RPMI7951 (cell line): ENCODE measurements at places on chromosomes 5 and 9. TPM values are rescaled to one million over a fixed set of nuclear protein-coding genes. Genes with fewer than 3 reads are reported as not detected.

DNA sequence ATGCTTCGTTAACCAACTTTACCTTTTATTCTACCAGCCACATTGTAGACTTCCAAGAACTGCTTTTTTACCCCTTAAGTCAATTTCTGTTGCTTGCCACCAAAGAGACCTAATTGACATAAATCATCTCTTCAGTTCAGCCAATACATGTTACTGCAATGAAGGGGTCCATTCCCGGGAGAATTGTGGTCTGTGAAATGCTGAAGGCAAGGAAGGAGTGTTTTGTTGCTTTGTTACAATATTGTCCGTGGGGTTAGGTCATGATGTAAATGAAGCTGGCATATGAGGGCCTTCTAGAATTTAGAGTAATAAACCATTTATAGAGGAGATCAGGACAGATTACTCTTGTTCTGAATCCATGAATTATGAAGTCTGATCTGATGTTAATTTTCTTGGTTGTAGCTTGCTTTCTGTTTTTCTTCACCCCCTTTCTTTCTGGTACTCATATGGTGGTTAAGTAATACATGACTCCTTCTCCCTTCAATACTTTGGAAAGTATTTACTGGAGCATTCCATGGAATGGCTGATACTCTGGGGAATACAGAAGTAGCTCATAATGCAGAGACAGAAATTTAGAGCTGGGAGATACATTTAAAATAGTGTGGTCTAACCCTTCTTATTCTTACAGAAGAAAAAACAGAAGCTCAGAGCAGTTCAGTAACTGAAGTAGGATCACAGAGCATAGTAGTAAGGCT lies 297.0 kb upstream of the CLINT1 start:
- no peak for DNase-seq

DNA sequence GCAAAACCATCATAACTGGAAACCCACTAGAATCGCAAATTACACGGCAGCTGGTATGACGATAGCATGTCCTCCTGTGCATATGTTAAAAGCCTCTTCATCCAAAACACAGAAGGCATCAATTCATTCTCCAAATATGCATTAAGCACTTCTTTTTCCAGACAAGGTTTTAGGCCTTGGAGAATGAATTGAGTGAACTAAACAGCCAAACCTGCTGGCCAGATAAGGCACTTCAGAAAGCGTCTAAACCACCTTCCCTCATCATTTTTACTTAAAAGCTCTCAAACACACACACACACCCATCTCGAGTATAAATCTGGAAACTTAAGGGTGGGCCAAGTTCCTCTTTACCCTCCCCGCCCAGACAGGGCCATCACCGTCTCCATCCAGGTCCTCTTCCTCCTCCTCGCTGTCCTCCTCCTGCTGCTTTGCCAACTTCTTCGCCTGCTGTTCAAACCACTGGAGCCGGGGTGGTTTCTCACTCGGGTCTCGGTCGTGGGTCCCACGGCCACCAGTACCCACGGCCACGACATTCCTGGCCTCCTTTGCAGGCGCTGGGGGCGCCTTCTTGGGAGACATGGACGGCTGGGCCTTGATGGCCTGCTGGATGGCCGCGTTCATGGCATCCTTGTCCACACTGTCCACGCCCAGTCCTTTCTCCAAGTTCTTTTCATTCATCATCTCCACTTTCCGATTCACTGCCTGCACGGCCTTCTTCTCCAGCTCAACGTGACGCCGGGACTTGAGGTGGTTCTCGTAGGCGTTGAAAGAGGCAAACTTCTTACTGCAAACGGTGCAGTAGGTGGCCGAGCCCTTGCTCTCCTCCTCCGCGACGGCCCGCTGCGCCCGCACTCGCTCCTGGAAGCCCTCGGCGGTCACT lies 696 bp downstream of the ZNF622 start:
- peak; percentile 9 for DNase-seq

DNA sequence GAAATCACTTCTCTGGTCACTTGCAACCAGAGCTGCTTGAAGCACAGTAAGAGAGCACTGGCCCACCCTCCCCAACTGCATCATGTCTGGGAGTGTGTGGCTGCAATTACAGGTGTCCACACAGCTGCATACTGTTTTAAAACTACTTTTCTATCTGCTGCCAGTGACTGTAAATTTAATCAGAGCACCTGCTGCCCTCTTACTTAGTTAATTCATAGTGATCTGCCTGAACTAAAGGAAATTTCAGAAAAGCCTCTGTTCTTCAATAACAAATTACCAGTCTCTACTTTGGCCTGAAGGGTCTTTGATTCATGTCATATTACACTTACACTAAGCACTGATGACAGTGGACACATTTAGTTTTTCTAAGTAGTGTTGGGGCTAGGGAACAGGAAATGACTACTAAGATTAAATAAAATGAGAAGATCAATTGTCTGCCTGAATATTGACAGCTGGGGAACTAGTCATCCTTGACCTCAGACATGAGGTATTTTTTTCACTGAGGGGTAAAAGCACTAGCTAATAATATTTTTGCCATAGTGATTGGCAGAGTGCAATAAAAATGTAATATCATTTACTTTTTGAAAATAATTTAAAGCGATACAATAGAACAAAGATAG lies 788.9 kb upstream of the GRAMD2B start:
- no peak for DNase-seq

- DNase-seq, result no peak
These were observed 6.4 kb upstream of the EXOC3 start for GRCh38 chr5:436641-436975.

- DNase-seq, result no peak
These were observed 4.8 kb downstream of the N4BP3 start for GRCh38 chr5:178117923-178118701.

GRCh38 chr9:131773911-131774379 lies 34.1 kb upstream of the RAPGEF1 start:
- peak; percentile 60 for DNase-seq

DNA sequence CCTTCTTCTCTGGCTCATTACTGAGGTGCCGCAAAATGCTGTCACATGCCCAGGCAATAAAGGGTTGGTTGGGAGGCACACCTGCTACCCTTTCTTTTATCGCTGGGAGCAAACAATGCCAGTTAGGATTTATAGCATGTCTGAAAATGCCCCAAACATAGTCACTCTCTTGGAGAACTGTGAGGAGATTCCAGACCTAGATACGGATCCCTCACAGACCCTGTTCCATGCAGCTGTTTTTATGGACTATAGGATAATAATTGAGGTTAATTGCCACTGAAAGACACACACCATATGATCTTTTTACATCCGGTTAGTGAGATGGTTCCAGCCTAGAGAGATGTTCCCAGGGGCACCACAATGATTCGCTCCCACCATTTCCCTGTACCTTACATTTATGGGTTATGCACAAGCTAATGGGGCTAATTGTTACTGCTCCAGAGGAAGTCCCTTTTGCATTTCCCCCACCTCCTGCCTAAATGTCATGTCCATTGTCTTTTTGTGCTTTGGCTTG lies 318.1 kb downstream of the PIK3R1 start:
- DNase-seq, result no peak

- peak; percentile 50 for DNase-seq
These were observed 454.4 kb upstream of the ACTBL2 start for GRCh38 chr5:57937025-57937424.

GRCh38 chr9:105245029-105245890 lies 809 bp downstream of the SLC44A1 start:
- peak; percentile 56 for DNase-seq

GRCh38 chr5:134423376-134423775 lies 11.7 kb upstream of the CDKN2AIPNL start:
- DNase-seq, result no peak

DNA sequence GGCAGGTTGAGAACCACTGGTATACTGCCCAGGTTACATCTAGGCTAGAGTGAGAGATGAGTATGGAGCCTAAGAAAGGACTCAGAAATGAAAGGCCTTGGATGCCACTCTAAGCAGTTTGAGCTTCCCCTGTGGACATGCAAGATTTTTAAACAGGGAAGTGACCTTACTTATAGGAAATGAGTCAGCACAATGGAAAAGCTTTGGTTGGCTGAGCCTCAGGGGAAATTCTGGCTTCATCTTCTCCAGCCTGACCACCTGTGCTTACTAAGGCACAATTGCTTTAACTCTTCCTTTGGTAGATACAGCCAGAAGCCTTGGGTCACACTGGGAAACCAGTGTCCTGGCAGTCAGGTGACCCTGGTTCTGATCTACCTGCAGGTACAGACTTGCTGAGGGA lies 380.2 kb upstream of the ZNF462 start:
- DNase-seq, result peak; percentile 94

Gene RORB
- total RNA-seq, result under 0.01 TPM in 1 of 2 replicates, not detected in the other

Gene MZB1
- total RNA-seq, result not detected in 2 replicates

Gene GRM6
- total RNA-seq, result not detected in 2 replicates
